ENCODE measurements at places on chromosomes 13 and 19. TPM values are rescaled to one million over a fixed set of nuclear protein-coding genes. Genes with fewer than 3 reads are reported as not detected.

- no peak for DNase-seq
Measured at GRCh38 chr19:13556552-13556951, 50.3 kb upstream of the CACNA1A start.

DNA sequence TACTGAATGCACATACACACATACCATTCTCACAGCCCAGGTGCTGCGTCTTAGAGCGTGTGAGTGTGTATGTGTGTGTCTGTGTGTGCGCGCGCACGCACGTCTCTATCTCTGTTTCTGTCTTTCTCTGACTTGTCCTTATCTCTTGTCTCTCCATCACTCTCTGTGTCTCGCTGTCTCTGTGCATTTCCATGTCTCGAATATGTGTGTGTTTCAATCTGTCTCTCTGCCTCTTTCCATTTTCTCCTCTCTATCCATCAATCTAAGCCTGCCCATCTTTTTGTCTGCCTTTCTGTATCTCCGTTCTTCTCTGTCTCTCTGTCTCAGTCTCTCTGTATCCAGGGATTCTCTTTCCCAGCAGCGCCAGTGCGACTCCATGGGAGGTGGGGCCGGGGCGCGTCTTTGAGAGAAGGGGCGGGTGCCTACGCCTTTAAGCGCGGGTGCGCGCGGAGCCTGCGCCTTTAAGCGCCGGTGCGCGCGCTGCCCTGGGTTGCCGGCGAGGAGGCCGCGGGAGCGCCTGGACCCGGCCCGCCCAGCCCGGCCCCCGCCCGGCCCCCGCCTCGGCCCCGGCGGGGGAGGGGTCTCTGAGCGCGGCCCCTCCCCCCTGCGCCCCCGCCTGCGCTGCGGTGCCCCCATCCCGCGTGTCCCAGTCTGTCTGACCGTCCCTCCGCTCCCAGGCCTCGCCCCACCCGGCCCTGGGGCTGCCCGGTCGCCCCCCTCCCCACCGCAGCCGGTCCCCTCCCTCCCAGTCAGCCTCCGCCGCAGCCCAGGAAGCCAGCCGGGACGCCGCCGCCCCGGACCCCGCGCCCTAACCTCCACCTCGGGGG, at the start of gene LRFN3:
TSS of gene LRFN3 (plus strand) at position 464 of the 827 bp plus-strand sequence. CDS start 3,052 bp downstream, outside the sequence.
- DNase-seq: peak; percentile 68

The KIR2DL3 gene
- not detected for total RNA-seq

DNA sequence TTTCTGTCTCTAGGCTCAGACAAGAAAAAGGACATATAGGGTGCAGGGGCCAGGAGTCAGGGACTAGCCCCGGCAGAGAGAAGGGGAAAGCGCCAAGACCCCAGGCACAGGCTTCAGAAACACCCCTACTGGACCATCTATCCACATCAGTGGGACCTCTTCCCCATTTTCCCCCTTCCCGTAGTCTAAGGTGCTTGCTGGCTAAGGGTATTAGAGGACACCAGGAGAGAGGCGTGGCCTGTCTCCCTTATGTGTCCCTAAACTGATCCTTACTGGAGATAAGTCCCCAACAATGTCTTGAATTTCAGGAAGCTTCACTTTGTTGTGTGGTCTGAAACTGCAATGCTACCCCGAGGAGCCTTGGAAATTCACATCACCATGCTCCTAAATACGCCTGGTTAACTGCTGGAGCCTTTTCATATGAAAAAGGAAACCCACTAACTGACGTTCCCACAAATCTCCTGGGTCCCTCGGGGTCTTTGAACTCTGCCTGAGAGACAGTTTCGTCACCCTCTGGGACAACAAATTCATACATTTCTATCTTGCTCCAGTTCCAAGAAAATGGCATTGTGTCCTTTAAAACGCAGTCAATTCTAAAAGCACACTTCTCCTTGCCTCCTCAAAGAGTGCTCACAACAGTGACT, 197.7 kb downstream of the COL4A1 start:
- no peak for DNase-seq

- DNase-seq: no peak
Measured at GRCh38 chr19:18666317-18666716, 17.2 kb upstream of the CRTC1 start.

DNA sequence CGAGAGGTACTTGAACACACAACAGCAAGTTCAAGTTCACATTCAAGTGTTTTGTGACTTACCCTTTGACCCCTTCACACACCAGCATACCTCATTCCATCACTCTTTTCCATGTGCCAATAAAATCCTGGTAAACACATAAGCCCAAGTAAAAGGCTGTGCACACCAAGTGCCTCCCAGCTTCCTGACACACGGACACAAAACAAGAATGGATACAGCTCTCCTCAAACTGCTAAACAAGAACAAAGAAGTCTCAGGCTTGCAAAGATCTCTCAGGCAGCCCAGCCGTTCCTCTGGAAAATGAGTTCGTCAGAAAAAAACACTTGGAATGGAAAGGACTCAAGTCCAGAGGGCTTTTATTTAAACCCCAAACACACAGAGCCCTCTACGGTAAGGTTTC, 83.7 kb downstream of the NUFIP1 start:
- no peak for DNase-seq

- no peak for DNase-seq
Measured at GRCh38 chr19:43320546-43320945, 32.9 kb upstream of the CD177 start.

The AKT1S1 gene
- 12.2 TPM for total RNA-seq

- DNase-seq: no peak
Measured at GRCh38 chr19:47507012-47507411, 7.9 kb downstream of the NAPA start.
